ENCODE measurements at places on chromosomes 3 and 15. TPM values are rescaled to one million over a fixed set of nuclear protein-coding genes. Genes with fewer than 3 reads are reported as not detected.

DNA sequence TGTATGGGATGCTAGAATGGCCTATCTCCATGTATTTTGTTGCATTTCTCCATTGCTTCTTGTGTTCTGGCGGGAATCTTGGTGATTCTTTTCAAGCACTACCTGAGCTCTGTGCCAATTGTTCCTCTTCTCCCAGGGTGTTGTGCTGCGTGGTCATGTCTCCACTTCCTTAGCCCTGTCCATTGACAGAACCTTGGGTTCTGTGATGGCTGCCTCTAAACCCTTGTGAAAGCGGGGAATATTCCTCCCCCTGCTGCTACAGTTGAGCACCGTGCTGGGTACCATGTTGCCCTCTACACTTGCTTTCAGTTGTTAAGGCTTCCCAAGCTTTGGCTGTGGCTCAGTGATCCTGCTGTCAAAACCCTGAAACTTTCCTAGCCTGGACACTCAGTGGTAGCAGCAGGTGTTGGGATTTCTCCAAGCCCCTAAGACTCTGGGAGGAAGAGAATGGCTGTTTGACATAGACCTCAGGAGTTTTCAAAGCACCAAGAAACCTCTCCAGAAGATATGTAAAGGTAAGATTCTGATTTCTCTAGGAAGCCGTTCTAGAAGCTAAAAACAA is 69.5 kb downstream of the MBNL1 start:
- no peak overlapping the region for H3K27ac ChIP-seq
- H3K4me1 ChIP-seq: no peaks in the 10 kb centered on the region
- no peaks in the 10 kb centered on the region for H3K27me3 ChIP-seq
- DNase-seq: no peak

The ARNT2 gene
- polyA plus RNA-seq: 17.0 TPM

GRCh38 chr15:74726774-74727164 is 1.4 kb upstream of the CYP1A1 start:
- DNase-seq: no peak
- peaks cover 24% of the 10 kb centered on the region for H3K27me3 ChIP-seq
- no peak overlapping the region for H3K27ac ChIP-seq
- no peaks in the 10 kb centered on the region for H3K36me3 ChIP-seq

The HIGD2B gene
- polyA plus RNA-seq: not detected

- H3K4me3 ChIP-seq: no peak overlapping the region
- H3K4me1 ChIP-seq: no peaks in the 10 kb centered on the region
- no peak overlapping the region for H3K27ac ChIP-seq
- DNase-seq: no peak
- H3K36me3 ChIP-seq: no peaks in the 10 kb centered on the region
These were observed 23.9 kb upstream of the CTNNB1 start for GRCh38 chr3:41175365-41175764.

Data from SK-N-SH (cell line).